NCI-H1092 treated with DMSO at 0.1 percent for 48 hours (cell line): ENCODE measurements at places on chromosomes 7 and 10.

GRCh38 chr10:122344741-122345258 lies 29.7 kb upstream of the PLEKHA1 start:
- DNase-seq: no peak

DNA sequence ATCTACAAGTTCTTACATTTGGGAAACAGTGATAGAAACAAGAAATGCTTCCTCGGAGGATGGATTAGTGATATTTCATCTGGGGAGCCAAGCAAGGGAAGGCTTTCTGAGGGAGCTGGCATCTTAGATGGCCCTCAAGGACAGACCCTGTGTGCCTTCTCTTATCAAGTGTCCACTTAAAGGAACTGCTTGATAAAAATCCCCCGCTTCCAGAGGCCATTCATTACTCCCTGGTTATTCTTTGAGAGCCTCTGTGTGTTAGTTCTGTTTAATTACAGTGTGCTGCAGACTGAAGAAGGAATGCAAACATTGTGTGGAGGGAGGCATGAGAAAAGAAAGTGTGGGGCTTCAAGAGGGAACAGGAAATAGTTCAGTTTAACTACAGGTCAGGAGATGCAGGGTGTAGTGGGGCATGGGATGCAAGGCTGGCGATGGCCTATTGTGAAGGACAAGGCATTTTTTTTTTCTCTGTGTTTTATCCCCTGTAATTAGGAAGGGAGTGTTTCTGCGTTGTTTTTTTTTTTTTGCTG lies 145.4 kb downstream of the SNX10 start:
- DNase-seq: peak; percentile 18

- DNase-seq: no peak
Measured at GRCh38 chr10:44724415-44725174, 186.5 kb upstream of the TMEM72 start.

DNA sequence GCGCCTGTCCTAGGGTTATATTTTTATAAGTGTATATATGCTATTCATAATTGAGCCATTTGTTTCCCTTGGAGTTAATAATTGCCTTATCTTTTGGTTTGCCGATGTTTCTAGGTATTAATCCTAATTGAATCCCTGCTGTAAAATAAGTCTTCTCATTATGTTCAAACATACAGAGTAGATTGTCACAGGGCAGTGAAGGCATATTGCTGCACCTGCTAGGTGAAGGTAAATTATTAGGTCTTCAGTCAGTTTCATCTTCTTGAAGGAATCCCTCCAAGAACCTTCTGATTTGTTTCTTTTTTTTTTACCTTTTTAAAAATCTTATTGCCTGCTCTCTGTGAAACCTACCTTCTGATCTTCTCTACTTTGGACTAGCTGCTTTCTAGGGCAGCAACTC lies 17.9 kb upstream of the AGFG2 start:
- no peak for DNase-seq

DNA sequence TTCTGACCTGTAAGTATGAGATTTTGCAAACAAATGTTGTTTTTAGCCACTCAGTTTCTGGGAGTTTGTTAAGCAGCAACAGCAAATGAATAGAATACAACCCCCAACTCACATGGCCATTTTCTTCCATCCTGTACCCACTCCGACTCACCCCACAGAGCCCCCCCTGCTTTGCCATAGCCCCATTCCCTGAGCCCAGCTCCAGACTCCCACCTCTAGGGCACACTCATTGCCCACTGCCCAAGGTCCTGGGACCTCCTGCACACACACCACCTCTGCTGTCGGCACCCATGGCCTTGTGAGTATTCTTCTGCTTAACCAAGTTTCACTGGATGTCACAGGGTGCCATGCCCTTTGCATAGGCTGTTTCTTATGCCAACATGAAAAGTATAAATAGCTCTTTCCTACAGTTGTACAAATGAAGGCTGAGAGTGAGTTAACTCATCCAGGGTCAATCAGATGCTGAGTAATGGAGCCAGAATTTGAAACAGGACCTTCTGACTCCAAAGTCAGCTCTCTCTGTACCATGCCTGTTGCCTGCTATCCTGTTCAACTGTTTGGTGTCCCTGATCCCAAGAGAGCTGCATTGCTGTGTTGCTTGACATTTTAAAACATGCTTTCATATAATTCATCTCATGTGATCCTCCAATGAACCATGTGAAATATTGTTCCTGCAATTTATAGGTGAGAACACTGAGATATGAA lies 367.8 kb upstream of the ZMIZ1 start:
- DNase-seq: no peak

- DNase-seq: peak; percentile 62
Measured at GRCh38 chr7:4006687-4007086, 675.4 kb upstream of the FOXK1 start.

- no peak for DNase-seq
Measured at GRCh38 chr7:157752832-157753291, 416.1 kb downstream of the DNAJB6 start.

DNA sequence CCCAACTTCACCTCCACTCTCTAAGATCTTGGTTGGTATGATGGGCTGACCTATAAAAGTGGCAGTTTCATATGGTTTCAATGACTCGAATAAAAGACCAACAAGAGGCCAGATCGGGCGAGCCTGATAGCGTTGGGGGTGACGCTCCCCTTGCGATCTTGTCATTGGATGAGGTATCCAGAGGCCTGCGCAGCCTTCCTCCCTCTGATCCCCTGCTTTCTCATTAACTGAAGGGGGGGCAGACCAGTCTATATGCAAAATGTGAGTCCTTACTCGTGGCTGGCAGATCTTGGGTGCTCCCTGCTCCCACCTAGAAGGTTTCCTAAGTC lies 937 bp upstream of the COBL start:
- DNase-seq: no peak

DNA sequence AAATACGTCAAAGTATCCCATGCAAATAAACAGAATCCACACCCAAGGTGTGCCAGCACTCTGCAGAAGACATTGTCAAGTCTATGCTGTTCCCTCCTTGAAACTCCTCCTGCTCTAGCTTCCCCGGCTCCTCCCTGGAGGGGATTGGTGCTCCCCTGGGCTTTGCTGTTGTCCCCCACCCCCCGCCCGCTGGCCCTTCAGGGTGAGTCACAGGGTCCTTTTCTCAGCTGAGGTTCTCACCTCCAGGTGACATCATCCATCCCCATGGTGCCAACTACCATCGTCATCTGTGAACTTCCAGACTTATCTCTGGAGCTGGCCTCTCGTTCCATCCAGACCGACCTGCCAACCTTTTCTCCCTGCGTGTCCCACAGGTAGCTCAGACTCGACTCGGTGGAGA lies 77.0 kb downstream of the ITIH5 start:
- no peak for DNase-seq
